Stimulated activated CD4-positive, alpha-beta T cell treated with anti-CD3 and anti-CD28 coated beads, Interleukin-2, amount 100 ng/mL, for 24 hours (primary cell): ENCODE measurements at places on chromosomes 1 and 21.

- no peak for DNase-seq
Measured at GRCh38 chr1:92879316-92879968, 47.6 kb downstream of the RPL5 start.

DNA sequence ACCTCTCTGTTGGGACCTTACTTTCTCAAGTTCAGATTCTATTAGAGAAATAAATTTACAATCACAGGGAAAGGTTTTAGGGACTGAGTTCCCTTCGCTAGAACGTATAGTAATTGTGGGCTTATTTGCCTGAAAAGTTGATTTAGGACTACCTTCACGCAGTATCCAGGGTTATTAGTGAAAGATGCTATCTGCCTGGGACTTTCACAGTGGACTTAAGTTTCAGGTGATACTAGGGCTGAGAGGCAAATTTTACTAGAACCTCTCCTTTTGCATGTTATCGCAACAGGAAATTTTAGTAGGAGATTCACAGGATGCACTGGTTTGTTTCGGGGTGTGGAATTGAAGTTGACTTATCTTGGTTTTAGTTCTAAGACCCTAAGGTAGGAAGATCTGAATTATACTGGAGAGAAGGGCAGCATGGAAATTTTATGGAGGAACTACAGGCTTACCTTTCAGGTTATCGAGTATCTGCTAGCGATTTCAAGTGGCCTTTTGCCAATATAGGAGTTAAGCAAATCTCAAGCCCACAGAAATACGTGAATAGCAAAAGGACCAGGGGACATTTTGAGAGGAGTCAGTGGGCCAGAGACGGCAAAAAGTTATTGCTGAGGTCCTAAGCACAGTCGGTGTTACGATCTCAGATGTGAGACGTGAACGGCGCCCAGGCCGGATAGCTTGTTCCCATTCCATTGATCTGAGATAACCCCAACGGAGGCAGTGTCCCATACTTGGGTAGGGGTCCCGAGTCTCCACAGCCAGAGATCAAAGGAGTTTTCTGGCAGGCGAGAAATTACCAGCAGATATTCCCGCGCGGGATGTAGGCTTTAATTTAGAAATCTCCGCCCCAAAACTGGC, 723 bp upstream of the GNAI3 start:
- peak; percentile 15 for DNase-seq

- DNase-seq: no peak
Measured at GRCh38 chr1:69976896-69977295, 228.5 kb downstream of the LRRC40 start.

GRCh38 chr1:54009406-54009805, 8.6 kb downstream of the LDLRAD1 start:
- no peak for DNase-seq

DNA sequence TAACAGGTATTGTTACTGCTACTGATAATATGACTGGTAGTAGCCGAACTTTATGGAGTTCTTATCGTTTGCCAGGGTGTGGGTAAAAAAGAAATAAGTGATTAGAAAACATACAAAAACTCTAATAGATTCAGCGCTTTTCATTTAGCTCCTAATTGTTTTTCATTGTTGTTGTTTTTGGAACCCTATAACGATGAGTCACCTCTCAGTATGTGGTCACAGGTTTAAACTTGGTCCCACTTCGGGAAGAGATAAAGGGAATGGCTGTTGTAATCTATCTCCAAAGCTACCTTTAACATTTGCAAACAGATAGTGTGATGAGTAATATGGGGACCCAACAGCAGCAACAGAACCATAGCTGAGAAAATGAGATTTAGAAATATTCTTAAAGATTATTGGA, 62.7 kb upstream of the BCL10 start:
- DNase-seq: no peak

GRCh38 chr1:225670806-225671733, 18.1 kb upstream of the ENAH start:
- DNase-seq: no peak

GRCh38 chr1:210476730-210477129, 148.0 kb downstream of the HHAT start:
- DNase-seq: no peak

- DNase-seq: no peak
Measured at GRCh38 chr1:230542054-230542453, 100.2 kb upstream of the COG2 start.

- no peak for DNase-seq
Measured at GRCh38 chr1:93988634-93989350, 79.6 kb upstream of the GCLM start.

- no peak for DNase-seq
Measured at GRCh38 chr21:37266515-37267221, 466 bp downstream of the VPS26C start.

- DNase-seq: no peak
Measured at GRCh38 chr1:230408971-230409370, 17.2 kb downstream of the PGBD5 start.

GRCh38 chr1:35737120-35737519, 18.4 kb upstream of the C1orf216 start:
- no peak for DNase-seq
